ENCODE measurements at places on chromosomes 2 and 18. TPM values are rescaled to one million over a fixed set of nuclear protein-coding genes. Genes with fewer than 3 reads are reported as not detected.

- no peak overlapping the region for H3K4me3 ChIP-seq
- no peak for DNase-seq
- no peaks in the 10 kb centered on the region for H3K4me1 ChIP-seq
- no peaks in the 10 kb centered on the region for H3K36me3 ChIP-seq
- H3K27ac ChIP-seq: no peak overlapping the region
- no peaks in the 10 kb centered on the region for H3K27me3 ChIP-seq
Measured at GRCh38 chr2:232688201-232688600, 8.9 kb upstream of the GIGYF2 start.

Gene MC4R
- total RNA-seq: not detected

Gene CD302
- 0.56 TPM for total RNA-seq

DNA sequence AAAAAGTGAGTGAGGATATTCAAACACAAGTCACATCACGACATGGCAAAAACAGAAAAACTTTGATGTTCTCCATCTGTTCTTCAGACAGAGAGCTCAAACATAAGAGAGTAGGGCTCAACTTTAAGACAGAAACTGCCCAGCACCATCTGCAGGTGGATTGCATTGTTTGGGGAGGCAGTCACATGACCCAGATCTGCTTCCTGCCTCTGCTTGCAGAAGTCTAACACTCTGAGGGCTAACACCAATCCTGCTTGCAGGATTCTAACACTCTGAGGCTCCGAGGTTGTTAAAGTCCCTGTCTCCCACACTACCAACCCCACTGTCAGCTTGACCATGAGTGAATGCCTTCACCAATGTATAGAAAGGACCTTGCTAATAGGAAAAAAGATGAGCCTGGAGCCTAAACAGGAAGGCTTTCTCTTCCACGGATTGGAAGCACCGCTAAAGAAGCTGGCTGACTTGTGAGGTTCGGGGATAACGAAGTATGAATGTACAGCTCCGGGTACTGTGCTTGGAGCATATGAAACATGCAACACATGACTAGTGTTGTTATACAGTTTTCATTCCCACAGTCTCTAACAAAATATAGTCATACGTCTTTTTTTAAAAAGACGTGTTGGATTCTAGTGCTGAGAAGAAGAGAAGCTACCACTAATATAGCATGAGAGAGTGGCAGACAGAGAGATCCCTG lies 176.6 kb upstream of the CREB1 start:
- peaks cover 4% of the 10 kb centered on the region for H3K36me3 ChIP-seq
- H3K4me1 ChIP-seq: peaks cover 9% of the 10 kb centered on the region
- H3K27ac ChIP-seq: no peak overlapping the region
- no peak overlapping the region for H3K4me3 ChIP-seq

- H3K36me3 ChIP-seq: no peaks in the 10 kb centered on the region
- no peak for DNase-seq
- H3K27me3 ChIP-seq: no peaks in the 10 kb centered on the region
- no peak overlapping the region for H3K27ac ChIP-seq
Measured at GRCh38 chr2:30747206-30747605, 60.0 kb downstream of the CAPN13 start.

GRCh38 chr18:35426786-35427185 lies 49.6 kb upstream of the ZNF396 start:
- H3K4me3 ChIP-seq: no peak overlapping the region
- H3K27me3 ChIP-seq: no peaks in the 10 kb centered on the region
- no peak overlapping the region for H3K27ac ChIP-seq
- H3K4me1 ChIP-seq: peaks cover 2% of the 10 kb centered on the region
- no peaks in the 10 kb centered on the region for H3K36me3 ChIP-seq

DNA sequence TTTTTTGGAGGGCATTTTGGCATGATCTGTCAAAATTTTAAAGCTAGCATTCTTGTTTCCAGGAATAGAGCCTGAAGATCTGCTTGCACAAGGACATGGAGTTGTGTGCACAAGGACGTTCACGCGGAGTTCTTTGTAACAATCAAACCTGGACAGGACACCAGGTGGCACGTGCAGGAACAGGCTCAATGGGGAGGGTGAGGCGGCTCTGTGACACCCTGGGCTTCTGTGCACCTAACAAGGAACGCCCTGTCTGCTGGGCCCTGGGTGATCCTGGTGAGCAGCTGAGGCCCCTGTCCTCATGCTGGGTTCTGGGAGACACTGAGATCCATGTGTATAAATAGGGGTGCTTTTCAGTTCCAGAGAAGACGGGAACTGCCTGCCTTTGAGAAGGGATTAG lies 93.1 kb upstream of the PXDN start:
- H3K4me3 ChIP-seq: no peak overlapping the region
- no peaks in the 10 kb centered on the region for H3K4me1 ChIP-seq
- H3K27ac ChIP-seq: no peak overlapping the region
- no peaks in the 10 kb centered on the region for H3K36me3 ChIP-seq

GRCh38 chr18:62325806-62326645 lies 916 bp downstream of the TNFRSF11A start:
- DNase-seq: peak; percentile 9
- H3K4me3 ChIP-seq: peak overlapping the region; percentile 82
- H3K27ac ChIP-seq: no peak overlapping the region

- peaks cover 14% of the 10 kb centered on the region for H3K36me3 ChIP-seq
- H3K4me1 ChIP-seq: no peaks in the 10 kb centered on the region
- no peak overlapping the region for H3K4me3 ChIP-seq
- no peak for DNase-seq
Measured at GRCh38 chr18:10544093-10544748, 18.4 kb downstream of the NAPG start.

Gene PTMA
- total RNA-seq: 2,595 TPM

Gene ACVR2A
- 1.9 TPM for total RNA-seq

DNA sequence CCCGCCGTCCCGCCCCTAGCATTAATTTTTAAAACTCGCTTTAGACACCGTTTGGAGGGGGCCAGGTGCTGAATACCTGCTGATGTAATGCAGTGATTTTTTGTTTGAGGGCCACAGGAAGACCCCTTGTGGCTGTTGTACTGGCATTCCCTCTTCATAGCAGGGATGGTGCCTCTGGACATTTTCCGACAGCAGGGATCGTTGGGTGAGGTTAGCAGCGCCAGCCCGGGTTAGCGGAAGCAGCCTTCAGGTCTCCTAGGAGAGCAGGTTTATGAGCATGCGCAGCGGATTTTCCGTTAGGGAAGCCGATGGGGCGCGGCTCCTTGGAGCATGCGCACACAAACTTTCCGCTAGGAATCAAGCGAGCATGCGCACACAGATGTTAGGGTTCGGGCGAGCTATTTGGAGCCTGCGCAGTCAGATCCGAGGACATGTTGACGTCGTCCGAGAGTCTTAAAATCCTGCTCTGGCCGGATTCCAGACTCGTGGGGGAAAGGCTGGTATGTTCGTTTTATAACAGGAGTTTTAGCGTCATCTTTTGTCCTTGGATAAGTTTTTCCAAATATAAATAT lies 17.2 kb upstream of the C2orf74 start:
- H3K27me3 ChIP-seq: no peaks in the 10 kb centered on the region
- peak; percentile 93 for DNase-seq
- peaks cover 14% of the 10 kb centered on the region for H3K36me3 ChIP-seq
- H3K4me1 ChIP-seq: peaks cover 10% of the 10 kb centered on the region

Gene IL36B
- not detected for total RNA-seq

GRCh38 chr2:9769171-9770005 lies 73.9 kb upstream of the TAF1B start:
- no peaks in the 10 kb centered on the region for H3K27me3 ChIP-seq
- peak; percentile 47 for DNase-seq
- H3K27ac ChIP-seq: no peak overlapping the region
- peaks cover 7% of the 10 kb centered on the region for H3K4me1 ChIP-seq
- no peaks in the 10 kb centered on the region for H3K36me3 ChIP-seq

Gene SCG2
- not detected for total RNA-seq

GRCh38 chr2:2787301-2787907 lies 456.3 kb upstream of the MYT1L start:
- H3K4me3 ChIP-seq: no peak overlapping the region
- H3K27me3 ChIP-seq: peaks cover 7% of the 10 kb centered on the region
- no peak overlapping the region for H3K27ac ChIP-seq
- no peak for DNase-seq

DNA sequence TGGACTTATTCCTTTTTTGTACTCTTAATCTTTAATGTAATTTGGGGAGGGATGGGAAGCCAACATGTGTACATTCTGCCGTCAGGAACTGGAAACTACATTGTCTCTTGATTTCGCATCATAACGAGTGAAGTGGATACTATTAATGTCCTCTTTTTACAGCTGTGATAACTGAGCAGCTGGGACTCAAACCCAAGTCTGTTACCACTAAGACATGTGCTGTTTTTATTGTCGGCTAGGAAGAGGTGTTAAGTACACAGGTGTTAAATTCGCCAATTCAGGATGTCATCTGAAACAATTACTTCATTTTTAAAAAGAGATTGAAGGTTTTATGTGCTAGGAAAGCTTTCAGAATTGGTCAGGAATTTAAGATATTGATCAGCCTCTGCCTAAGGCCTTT lies 6.9 kb downstream of the GMCL1 start:
- no peak for DNase-seq
- peaks cover 52% of the 10 kb centered on the region for H3K4me1 ChIP-seq
- no peak overlapping the region for H3K27ac ChIP-seq
- no peaks in the 10 kb centered on the region for H3K27me3 ChIP-seq

DNA sequence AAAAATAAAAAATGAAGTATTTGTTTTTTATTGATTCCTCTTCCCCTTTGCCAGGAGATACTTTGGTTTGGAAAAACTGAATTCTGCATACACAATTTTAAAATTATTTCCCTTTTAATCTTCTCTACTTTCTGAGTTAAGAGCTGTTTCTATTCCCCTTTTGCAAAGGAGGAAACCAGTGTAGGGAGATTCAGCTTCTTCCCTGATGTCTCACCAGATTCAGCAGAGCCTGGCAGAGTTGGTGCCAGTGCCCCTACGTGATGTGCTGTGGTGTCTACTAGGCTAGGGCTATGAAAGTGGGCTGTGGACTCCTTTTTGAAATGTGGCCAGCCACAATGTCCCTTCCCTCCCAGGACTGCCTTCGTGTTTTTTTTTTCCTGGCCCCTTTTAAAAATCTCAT lies 2.4 kb downstream of the RPE start:
- peak overlapping the region; percentile 42 for H3K4me3 ChIP-seq
- no peak for DNase-seq
- no peaks in the 10 kb centered on the region for H3K27me3 ChIP-seq
- H3K4me1 ChIP-seq: peaks cover 50% of the 10 kb centered on the region
- no peak overlapping the region for H3K27ac ChIP-seq

DNA sequence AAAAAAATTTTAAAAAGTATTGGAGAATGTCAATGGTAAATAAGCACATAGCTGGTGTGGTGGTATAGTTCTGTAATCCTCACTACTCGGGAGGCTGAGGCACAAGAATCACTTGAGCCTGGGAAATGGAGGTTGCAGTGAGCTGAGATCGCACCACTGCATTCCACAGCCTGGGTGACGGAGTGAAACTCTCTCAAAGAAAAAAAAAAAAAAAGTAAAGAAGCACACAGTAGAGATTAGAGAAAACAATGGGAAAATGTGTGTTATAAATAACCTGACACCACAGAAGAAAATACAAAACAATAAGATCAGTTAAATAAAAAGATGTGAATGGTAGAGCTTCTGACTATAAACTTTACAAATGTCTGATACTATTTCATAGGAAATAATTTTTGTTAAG lies 163.7 kb upstream of the WDSUB1 start:
- no peak for DNase-seq
- no peaks in the 10 kb centered on the region for H3K27me3 ChIP-seq
- H3K36me3 ChIP-seq: peaks cover 11% of the 10 kb centered on the region
- H3K4me3 ChIP-seq: no peak overlapping the region

GRCh38 chr2:66428986-66429612 lies 5.8 kb upstream of the MEIS1 start:
- peaks cover 93% of the 10 kb centered on the region for H3K27me3 ChIP-seq
- no peaks in the 10 kb centered on the region for H3K36me3 ChIP-seq
- DNase-seq: no peak
- H3K4me1 ChIP-seq: peaks cover 9% of the 10 kb centered on the region

Gene FBXO41
- 45.8 TPM for total RNA-seq

Gene GKN1
- total RNA-seq: not detected

Data from activated naive CD8-positive, alpha-beta T cell treated with anti-CD3 and anti-CD28 coated beads for 36 hours (primary cell).